ENCODE measurements at places on chromosomes 11 and 22.

GRCh38 chr11:128776424-128777284 is 82.8 kb downstream of the FLI1 start:
- DNase-seq, result peak; percentile 40

DNA sequence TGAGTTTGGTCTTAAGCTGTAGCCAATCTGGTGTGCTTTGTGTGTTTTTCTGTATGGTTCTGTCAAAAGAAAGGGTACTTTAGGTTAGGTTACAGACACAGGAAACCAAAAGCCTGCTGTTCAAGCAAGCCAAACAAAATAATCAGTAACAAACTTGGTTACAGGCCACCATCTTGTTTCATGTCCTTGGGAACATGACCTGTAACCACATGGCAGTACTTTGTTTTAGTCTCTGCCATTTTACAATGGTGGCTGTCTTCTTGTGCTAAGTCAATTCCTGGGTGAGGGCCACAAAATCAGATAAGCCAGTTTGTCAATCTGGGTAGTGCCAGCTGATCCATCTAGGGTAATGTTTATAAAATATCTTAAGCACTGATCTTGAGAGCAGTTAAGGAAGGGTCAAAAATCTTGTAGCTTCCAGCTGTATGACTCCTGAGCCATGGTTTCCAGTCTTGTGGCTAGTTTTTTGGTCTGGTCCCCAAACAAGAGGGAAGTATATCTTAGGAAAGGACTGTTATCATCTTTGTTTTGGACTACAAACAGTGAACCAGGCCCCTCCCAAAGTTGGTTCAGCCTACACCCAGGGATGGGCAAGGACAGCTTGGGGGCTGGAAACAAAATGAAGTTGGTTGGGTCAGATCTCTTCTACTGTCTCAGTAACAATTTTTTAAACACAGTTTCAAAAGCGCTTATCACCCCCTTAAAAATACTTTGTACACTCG is 90.0 kb downstream of the IGLL5 start:
- no peak for DNase-seq

GRCh38 chr22:19810381-19811201 is 44.1 kb downstream of the GNB1L start:
- DNase-seq, result no peak

- no peak for DNase-seq
Observed at GRCh38 chr11:5522308-5522707, 5.8 kb upstream of the UBQLNL start.

Measured in activated CD4-positive, alpha-beta T cell treated with anti-CD3 and anti-CD28 coated beads, Interleukin-2, amount 50 U/mL, for 48 hours (primary cell).